Activated naive CD8-positive, alpha-beta T cell treated with anti-CD3 and anti-CD28 coated beads, Interleukin-2, amount 10 ng/mL, durations not matched to agents 7 days and 5 days (primary cell): ENCODE measurements at places on chromosomes 2 and 18. TPM values are rescaled to one million over a fixed set of nuclear protein-coding genes. Genes with fewer than 3 reads are reported as not detected.

DNA sequence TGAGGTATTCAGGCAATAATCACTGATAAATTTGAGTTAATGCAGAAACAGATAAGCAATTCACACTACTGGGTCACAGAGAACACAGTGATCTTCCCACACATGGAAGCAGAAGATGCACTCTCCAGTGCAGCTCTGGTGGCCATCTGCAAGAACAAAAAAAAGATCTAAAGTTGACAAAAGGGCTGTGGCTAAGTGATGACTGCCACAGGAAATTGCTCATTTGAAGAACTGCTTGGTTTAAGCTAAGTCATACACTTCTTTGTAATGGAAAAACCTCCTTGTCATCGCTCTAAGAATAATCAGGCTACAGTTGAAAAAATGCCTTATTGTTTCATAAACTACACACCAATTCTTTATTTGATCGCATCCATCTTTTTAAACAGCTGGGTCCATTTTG lies 115.1 kb downstream of the DTNB start:
- H3K4me3 ChIP-seq, result peak overlapping the region; percentile 34
- H3K27ac ChIP-seq, result peak overlapping the region; percentile 78
- peaks cover 11% of the 10 kb centered on the region for H3K36me3 ChIP-seq

DNA sequence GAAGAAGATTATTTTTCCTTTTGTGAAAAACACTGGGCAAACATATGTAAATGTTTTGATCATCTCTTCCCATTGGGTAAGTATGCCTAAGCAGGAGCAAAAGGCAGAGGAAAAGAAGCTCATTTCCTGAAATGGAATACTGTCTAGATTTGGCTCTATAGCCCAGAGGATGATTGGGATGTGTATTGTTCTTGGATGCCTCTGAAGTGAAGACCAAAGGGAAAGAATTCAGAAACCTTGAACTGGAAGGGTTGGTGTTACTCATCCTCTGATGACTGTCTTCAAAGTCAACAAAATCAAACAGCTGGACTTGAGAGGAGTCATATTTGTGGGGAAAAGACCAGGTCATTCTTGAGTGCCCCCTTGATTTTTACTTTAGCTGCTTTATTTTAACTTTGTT lies 112.6 kb upstream of the NT5C1B start:
- no peaks in the 10 kb centered on the region for H3K36me3 ChIP-seq
- no peak overlapping the region for H3K27ac ChIP-seq
- H3K4me3 ChIP-seq, result no peak overlapping the region
- H3K27me3 ChIP-seq, result no peaks in the 10 kb centered on the region
- DNase-seq, result no peak
- H3K4me1 ChIP-seq, result no peaks in the 10 kb centered on the region

The ARID5A gene
- 62.8 TPM for total RNA-seq

The ZNF804A gene
- total RNA-seq, result 0.08 TPM

- no peaks in the 10 kb centered on the region for H3K4me1 ChIP-seq
- peaks cover 36% of the 10 kb centered on the region for H3K27me3 ChIP-seq
- H3K27ac ChIP-seq, result no peak overlapping the region
- DNase-seq, result no peak
These were observed 73.4 kb upstream of the NEUROD1 start for GRCh38 chr2:181753686-181754085.

- H3K27me3 ChIP-seq, result no peaks in the 10 kb centered on the region
- H3K4me1 ChIP-seq, result no peaks in the 10 kb centered on the region
- no peak for DNase-seq
- H3K4me3 ChIP-seq, result no peak overlapping the region
- H3K36me3 ChIP-seq, result no peaks in the 10 kb centered on the region
- H3K27ac ChIP-seq, result no peak overlapping the region
These were observed 87.8 kb upstream of the TMEM17 start for GRCh38 chr2:62593825-62594224.
